ENCODE measurements at places on chromosomes 4 and X.

DNA sequence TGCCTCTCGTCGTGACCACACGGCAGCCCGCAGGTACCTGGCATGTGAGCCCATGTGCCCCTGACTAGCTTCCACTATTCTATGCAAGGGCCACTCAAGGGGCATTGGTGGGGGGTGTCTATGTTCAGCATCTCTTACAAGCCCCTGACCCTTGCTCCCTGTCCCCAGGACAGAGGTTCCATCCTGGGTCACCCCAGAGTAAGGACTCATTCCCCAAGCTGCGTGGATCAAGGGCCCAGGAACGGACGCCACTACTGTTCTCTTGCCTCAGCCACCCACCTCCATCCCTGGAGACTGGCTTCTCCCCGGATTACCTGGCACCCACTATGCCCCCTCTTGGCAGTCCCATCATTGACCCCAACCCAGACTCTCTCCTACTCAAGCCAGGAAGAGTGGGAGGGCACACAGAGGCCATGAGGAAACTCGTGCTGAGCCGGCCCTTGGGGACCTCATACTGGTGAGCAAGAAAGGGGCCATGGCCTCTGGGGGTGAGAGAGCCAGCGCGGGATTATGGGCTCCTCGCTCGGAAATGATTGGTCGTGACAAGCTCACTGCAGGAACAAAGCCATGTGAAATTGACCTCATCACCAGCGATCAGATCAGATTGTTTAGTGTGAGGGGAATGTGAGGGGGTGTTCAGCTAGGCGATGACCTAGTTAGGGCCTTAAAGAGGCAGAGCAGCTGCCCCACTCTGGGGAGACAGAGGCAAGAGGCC lies 50.1 kb upstream of the PJA1 start:
- no peak overlapping the region for H3K27ac ChIP-seq
- H3K27me3 ChIP-seq = no peaks in the 10 kb centered on the region
- no peak overlapping the region for H3K4me3 ChIP-seq
- H3K36me3 ChIP-seq = no peaks in the 10 kb centered on the region
- DNase-seq = no peak
- H3K4me1 ChIP-seq = no peaks in the 10 kb centered on the region

DNA sequence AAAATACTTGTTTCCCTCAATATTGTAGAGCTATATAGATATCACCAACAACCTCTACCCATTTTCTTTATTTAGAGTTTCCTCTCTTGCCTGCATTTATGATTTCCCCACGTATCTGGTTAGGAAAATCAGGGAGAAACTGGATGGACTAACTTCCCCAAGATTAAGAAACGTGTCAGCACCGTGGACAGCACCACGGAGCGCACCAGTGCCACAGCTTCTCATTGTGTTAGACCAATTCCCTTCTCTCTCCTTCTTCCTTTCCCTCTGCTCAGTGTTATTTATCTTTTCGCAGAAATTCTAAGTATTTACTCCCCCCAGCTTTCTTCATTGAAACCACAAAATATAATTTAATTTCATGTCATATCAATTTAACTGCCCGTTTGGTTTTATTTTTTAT lies 568.6 kb upstream of the BOD1L1 start:
- no peaks in the 10 kb centered on the region for H3K36me3 ChIP-seq
- no peak overlapping the region for H3K4me3 ChIP-seq
- no peak for DNase-seq
- H3K4me1 ChIP-seq = no peaks in the 10 kb centered on the region
- H3K27me3 ChIP-seq = no peaks in the 10 kb centered on the region

DNA sequence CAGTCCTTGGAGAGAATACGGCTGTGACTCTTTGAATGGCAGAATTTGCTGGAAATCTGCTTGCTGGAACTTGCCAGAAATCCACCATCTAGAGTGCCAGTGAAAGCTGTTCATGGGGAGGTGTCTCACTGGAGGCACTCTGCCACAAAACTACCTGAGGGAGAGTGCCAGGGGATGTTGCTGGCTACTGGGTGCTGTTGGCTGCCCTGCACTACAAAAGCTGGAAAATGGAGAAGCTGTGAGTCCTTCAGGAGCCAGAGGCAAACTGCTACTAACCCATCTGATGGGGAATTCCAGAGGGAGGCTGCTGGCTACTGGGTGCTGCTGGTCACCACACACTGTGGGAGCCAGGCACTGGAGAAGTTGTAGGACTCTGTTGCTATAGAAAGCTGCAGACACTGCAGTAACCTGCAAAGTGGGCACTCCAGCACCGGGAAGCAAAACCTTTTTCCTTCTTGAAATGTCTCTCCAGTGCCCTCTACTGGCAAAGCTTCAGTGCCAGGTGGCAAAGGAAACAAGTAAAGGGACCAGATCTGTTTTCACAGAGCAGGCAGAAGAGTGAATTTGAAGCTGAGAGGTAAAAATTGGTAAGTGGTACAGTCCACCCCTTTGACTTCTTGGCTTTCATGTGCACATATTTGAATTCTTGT lies 47.8 kb upstream of the HSD17B10 start:
- no peaks in the 10 kb centered on the region for H3K4me1 ChIP-seq
- no peak overlapping the region for H3K4me3 ChIP-seq
- DNase-seq = peak; percentile 43
- no peaks in the 10 kb centered on the region for H3K36me3 ChIP-seq
- H3K27ac ChIP-seq = no peak overlapping the region

- no peaks in the 10 kb centered on the region for H3K27me3 ChIP-seq
- no peak overlapping the region for H3K27ac ChIP-seq
- no peaks in the 10 kb centered on the region for H3K36me3 ChIP-seq
- H3K4me3 ChIP-seq = no peak overlapping the region
These were observed 328.4 kb downstream of the PAPSS1 start for GRCh38 chr4:107391630-107392028.

DNA sequence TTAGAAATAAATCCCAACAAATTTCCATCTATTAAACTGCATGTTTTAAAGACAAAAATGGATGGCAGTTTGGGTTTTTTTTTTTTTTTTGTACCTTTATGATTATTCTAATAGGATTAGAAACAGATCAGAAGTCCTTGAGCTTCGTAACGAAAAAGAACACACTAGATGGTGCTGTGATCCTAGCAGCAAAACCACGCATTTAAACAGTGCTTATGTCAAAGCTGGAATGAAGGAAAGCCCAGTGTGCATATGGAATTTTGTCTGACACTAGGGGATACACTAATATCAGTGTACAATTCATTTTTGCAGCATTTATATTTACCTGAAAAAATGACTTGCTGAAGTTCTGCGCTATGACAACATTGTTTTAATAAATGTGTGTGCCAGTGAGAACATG lies 229.1 kb downstream of the VEGFC start:
- no peak overlapping the region for H3K27ac ChIP-seq
- no peaks in the 10 kb centered on the region for H3K27me3 ChIP-seq
- no peaks in the 10 kb centered on the region for H3K4me1 ChIP-seq
- H3K36me3 ChIP-seq = no peaks in the 10 kb centered on the region
- no peak overlapping the region for H3K4me3 ChIP-seq
- no peak for DNase-seq

GRCh38 chr4:37157476-37158167 lies 86.9 kb upstream of the NWD2 start:
- no peaks in the 10 kb centered on the region for H3K27me3 ChIP-seq
- H3K4me3 ChIP-seq = no peak overlapping the region
- H3K27ac ChIP-seq = no peak overlapping the region
- DNase-seq = no peak

DNA sequence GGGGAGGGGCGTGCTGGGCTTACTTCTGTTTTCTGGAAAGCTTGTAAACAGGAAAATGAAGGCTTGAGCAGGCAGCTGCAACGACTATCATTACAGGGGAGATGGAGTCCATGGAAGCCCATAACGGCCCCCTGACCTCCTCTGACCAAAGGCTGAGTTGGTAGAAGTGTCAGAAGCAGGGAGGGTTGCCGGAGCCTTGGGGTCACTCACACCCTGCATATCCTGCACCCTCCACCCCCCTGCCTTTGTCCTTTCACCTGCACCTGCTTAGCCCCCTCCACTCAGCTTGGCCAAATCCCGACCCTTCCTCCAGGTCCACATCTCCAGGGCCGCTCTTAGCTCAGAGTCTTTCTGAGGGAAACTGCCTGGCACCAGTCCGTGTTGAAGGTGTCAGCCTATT lies 12.5 kb upstream of the MSX1 start:
- no peaks in the 10 kb centered on the region for H3K36me3 ChIP-seq
- no peak for DNase-seq
- no peak overlapping the region for H3K4me3 ChIP-seq
- no peaks in the 10 kb centered on the region for H3K27me3 ChIP-seq
- H3K27ac ChIP-seq = no peak overlapping the region
- H3K4me1 ChIP-seq = no peaks in the 10 kb centered on the region

- no peaks in the 10 kb centered on the region for H3K36me3 ChIP-seq
- no peak overlapping the region for H3K4me3 ChIP-seq
- H3K27me3 ChIP-seq = no peaks in the 10 kb centered on the region
- no peak overlapping the region for H3K27ac ChIP-seq
- DNase-seq = no peak
- H3K4me1 ChIP-seq = no peaks in the 10 kb centered on the region
These were observed 175.8 kb upstream of the NPY2R start for GRCh38 chr4:155032521-155033229.

DNA sequence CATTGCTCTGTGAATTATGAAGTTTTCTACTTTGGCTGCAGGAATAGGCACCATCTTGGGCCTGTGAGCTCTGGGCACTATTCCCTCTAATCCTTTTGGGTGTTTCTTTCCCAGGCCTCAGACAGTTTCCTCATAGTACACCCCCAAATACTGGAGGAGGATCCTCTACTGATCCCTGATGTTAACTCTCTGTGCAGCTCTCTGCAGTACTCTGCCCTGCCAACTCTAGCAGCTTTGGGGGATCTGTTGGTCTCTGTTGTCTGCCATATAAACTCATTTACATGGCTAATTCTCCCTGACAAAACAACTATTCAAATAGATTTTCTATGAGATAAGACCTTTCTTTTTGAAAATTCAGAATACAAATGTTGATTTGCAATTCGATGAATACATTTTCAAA lies 29.9 kb downstream of the USP53 start:
- no peaks in the 10 kb centered on the region for H3K27me3 ChIP-seq
- no peak overlapping the region for H3K4me3 ChIP-seq
- no peak for DNase-seq
- H3K36me3 ChIP-seq = no peaks in the 10 kb centered on the region

GRCh38 chr4:153427363-153428071 lies 38.6 kb upstream of the TMEM131L start:
- H3K36me3 ChIP-seq = no peaks in the 10 kb centered on the region
- no peak overlapping the region for H3K4me3 ChIP-seq
- H3K4me1 ChIP-seq = peaks cover 2% of the 10 kb centered on the region
- no peak for DNase-seq
- H3K27ac ChIP-seq = no peak overlapping the region

DNA sequence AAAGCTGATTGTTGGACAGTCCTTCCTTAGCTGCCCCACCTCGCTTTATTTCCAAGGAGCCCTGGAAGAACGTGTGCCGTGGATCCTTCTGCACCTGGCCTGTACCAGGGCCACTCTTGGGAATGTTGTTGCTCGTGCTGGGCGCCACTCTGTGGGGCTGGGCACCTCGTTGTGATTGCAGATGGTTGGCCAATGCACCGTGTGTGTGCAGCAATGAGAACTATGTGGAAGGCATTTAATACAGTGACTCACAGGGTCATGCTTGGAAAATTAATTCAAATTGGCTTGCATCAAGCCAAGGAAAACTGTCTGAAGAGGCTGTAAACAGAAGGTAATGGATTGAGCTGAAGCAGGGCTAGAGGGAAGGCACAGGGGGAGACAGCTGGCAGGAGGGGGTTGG lies 37.0 kb upstream of the CD99L2 start:
- no peaks in the 10 kb centered on the region for H3K36me3 ChIP-seq
- H3K27me3 ChIP-seq = no peaks in the 10 kb centered on the region
- H3K4me1 ChIP-seq = no peaks in the 10 kb centered on the region
- H3K4me3 ChIP-seq = no peak overlapping the region

DNA sequence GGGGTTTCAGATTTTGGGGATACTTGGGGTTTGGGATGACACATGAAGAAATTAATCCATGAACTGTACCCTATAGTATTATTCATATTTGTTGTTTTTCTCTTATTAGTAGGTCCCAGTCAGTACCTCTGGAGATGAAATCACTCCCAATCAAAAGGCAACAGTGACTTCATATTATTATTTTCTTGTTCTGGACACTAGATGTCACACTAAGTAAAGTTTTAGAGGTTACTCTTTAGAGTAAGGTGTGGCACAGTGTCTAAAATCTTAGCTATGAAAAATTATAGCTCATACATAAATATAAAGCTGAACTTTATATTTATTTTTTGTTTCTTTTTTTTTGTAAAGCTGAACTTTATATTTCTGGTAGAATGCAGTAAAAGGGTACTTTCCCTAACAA lies 35.1 kb downstream of the FAM114A1 start:
- H3K27me3 ChIP-seq = no peaks in the 10 kb centered on the region
- no peak for DNase-seq
- H3K4me1 ChIP-seq = no peaks in the 10 kb centered on the region
- H3K4me3 ChIP-seq = no peak overlapping the region
- no peak overlapping the region for H3K27ac ChIP-seq
- no peaks in the 10 kb centered on the region for H3K36me3 ChIP-seq

GRCh38 chr4:161792991-161793390 lies 370.8 kb downstream of the FSTL5 start:
- DNase-seq = no peak
- H3K27me3 ChIP-seq = no peaks in the 10 kb centered on the region
- no peaks in the 10 kb centered on the region for H3K36me3 ChIP-seq
- no peaks in the 10 kb centered on the region for H3K4me1 ChIP-seq
- no peak overlapping the region for H3K4me3 ChIP-seq
- H3K27ac ChIP-seq = no peak overlapping the region

DNA sequence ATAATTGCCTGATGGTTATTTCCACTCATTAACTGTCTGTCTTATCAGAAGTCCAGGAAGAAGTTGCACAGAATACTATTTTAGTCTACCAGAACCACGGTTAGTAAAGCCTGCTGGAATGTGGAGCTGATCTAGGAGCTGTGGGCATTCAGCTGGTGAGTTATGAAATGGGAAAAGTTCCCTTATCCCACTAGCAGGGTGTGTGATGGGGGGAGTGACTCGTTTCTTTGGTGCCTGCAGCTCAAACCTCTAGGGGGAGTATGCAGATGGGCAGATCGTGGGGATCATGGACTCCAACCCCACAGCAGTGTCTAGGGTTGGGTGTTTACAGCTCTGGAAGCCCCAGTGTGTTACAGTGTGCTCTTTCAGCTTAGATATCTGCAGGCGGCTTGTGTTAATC lies 305.7 kb upstream of the BOD1L1 start:
- H3K27me3 ChIP-seq = no peaks in the 10 kb centered on the region
- no peaks in the 10 kb centered on the region for H3K4me1 ChIP-seq
- no peak overlapping the region for H3K4me3 ChIP-seq
- no peak overlapping the region for H3K27ac ChIP-seq

GRCh38 chr4:151324124-151324751 lies 1.2 kb downstream of the SH3D19 start:
- no peaks in the 10 kb centered on the region for H3K27me3 ChIP-seq
- H3K27ac ChIP-seq = peak overlapping the region; percentile 91
- no peak for DNase-seq
- peaks cover 20% of the 10 kb centered on the region for H3K4me1 ChIP-seq
- peak overlapping the region; percentile 47 for H3K4me3 ChIP-seq
- no peaks in the 10 kb centered on the region for H3K36me3 ChIP-seq

DNA sequence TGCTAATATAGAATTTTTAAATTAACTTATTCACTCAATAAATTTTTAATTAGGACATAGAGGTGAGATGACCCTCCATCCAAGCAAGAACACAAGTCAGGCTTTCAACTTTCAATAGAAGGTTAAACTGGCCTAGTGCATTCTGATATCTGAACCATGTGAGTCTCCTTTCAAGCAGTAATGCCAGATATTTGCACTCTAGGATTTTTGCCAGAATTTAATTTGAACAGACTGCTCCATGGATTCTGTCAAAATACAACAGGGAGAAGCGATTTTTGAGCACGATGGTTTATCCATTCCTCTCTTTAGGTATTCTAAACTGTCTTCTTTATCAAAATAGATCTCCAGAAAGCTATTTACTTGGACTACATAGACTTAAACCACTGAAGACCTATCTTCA lies 72.0 kb upstream of the DCLK2 start:
- H3K4me1 ChIP-seq = no peaks in the 10 kb centered on the region
- no peak for DNase-seq
- H3K4me3 ChIP-seq = no peak overlapping the region
- no peaks in the 10 kb centered on the region for H3K36me3 ChIP-seq
- H3K27ac ChIP-seq = no peak overlapping the region

All from Peyer's patch (tissue), 4 donors.